Natural killer cell treated with Interleukin-12 subunit alpha and Interleukin-12 subunit beta and Interleukin-15 and Interleukin-18, amount 100 ng/mL, for 72 hours (primary cell): ENCODE measurements at places on chromosomes 11 and 22.

GRCh38 chr11:44883277-44883676 is 67.4 kb downstream of the TP53I11 start:
- DNase-seq = no peak

DNA sequence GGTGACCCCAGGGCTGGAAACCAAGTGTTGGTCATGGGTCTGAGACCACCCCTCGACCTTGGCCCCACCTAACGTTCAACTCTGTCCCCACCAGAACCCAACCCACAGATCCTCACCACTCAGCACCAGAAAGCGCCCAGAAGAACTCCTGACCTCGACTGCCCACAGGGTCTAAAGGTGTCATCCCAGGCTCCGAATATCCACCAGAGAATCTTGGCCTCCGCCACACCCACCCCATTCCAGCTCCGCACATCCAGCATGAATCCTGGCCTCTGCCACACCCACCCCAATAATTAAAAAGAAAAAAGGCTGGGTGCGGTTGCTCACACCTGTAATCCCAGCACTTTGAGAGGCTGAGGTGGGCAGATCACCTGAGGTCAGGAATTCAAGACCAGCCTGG is 1.3 kb downstream of the CERK start:
- peak; percentile 49 for DNase-seq

DNA sequence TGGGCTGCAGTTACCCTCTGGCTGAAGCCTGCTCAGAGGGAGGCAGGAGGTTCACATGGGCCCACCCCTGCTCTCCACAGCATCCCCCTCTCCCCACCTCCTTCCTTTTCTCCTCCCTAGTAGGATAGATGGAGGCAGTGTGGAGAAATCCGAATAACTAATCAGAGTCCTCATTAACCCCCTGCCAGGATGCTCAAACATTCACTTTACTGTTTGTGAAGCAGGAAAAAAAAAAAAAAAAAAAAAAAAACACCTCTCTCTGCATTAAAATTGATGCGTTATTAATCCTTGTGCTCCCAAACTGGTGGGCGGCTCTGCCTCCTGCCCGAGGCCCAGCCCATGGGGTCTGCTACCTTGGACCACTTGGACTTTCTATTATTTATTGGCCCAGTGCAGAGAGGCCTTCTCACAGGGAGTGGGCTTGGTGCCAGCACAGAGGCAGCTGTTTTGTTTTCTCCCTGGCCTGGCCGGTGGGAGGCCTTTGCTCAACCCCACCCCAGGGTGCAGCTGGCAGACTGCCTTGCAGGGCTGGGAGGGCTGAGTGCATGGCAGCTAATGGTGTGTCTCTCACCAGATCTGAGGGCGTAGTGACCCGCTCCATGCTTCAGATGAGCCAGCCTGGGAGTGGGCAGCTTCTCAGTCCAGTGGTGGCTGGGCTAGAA is 150.7 kb downstream of the PKNOX2 start:
- peak; percentile 45 for DNase-seq

DNA sequence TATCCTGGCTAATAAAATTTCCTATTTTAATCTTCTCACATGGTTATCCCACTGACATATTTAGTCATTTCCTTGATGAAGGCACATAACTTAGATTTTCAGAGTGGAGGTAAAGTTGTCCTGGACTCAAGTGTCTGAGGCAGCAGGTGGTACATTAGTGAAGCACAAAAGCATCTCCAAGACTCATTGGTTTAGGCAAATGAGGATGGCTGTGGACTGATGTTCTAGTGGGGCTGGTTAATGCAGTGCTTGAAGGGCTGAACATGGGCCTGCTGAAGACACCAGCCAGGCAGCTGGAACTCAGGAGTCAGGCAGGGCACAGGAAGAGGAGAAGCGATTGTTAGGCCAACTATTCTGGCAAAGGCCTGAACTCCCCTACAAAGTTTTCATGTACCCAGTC is 76.3 kb upstream of the SESN3 start:
- DNase-seq = no peak

DNA sequence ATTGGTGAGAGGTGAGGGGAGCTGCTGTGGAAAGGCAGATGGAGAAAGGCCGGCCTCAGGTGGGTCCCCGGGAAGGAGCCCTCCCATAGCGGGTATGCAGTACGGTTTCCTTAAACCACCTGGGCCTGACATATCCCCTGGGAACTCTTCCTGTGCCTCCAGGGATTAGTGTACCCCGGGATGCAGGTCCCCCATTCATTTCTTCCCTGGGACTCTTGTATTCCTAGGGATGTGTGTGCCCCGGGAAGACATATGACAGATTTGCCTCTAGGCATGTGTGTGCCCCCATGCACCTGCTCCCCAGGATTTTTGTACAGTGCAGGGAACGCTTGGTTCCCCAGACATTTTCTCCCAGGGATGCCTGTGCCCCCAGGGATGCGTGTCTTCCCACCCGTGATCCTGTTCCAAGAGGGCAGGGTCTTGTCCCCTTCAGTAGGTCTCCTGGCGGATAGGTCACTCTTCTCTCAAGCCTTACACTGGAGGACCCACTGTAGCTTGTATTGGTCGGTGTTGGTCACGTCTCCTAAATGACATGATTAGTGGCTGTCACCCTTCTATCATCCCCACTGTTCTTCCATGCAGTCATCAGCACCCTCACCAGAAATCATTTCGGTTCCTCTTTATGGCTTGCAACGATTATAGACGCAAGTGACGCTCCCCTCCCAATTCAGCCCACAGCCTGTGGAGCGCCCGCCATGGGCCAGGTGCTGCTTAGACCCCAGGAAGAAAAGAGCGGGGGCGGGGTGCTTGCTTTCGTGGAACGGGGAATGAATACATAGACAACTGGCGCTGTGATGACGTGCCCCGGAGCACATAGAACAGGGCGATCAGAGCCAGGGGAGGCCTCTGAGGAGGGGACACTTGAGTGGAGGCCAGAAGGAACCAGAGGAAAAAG is 1.3 kb downstream of the PARVB start:
- no peak for DNase-seq

- no peak for DNase-seq
Observed at GRCh38 chr11:83502041-83502440, 215.9 kb upstream of the CCDC90B start.

DNA sequence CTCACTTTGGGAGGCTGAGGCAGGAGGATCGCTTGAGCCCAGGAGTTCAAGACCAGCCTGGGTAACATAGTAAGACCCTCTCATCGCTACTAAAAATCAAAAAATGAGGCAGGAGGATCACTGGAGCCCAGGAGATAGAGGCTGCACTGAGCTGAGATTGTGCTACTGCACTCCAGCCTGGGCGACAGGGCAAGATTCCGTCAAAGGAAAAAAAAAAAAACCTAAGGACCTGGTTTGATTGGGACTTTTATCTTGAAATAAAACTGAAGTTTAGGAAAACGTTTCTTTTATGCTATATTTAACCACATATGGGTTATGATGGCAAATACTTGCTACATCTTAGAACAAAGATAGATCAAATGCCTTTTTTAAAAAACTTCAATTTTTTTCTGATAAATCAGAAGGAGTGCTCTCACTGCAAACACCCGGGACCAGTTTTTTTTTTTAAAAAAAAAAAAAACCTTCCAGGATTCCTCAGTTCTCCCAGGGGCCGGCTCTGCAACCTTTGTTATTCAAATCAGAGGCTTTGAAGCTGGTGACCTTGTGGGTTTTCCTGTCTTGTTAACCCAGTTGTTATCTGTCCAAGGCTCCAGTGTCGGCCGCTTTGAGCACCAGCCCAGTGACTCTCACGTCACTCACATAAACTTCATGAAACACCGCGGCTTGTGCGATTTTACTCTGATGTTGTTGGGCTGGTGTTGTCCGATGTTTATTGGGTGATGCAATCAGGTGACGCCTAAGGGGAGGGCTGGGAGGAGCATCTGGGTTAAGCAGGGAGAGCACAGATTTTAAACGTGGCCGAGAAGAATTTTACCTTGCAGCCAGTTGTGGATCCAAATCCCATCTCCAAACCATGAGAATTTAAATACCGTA is 24.7 kb upstream of the SLC22A12 start:
- DNase-seq = no peak

GRCh38 chr22:32325416-32325801 is 32.3 kb upstream of the RFPL3 start:
- no peak for DNase-seq

DNA sequence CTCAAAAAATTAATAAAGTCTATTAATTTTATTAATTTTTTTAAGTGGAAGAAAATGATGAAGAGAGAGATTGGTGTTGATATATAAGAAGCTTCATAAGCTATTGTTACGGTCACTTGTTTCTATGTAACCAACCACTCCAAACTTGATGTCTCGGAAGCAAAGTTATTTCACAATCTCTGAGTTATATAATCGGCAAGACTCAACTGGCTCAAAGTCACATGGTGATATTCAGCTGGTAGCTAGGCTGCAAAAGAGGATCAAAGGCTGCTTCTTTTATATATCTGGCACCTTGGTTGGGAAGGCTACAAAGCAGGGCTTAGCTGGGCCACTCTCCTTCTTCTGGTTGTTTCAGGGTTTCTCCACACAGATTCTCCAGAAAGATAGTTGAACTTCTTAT is 245.1 kb upstream of the ARHGAP42 start:
- DNase-seq = no peak

DNA sequence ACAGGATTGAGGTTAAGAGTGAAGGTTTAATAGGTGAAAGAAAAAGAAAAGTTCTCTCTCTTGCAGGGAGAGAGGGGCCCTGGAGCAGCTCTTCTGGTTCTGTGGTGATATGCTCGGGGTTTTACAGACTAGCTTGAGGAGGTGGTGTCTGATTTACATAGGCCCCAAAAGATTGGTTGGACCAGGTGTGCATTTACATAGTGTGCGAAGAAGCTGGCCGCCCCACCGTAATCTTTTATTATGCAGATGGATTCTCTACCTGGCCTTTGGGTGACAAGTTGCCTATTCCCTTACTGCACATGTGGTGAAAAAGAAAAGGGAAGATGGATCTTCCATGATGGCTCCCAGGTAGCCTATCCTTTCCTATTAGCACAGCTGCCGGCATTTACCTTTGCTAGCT is 219.9 kb upstream of the GRIA4 start:
- no peak for DNase-seq

- no peak for DNase-seq
Observed at GRCh38 chr22:20606784-20607128, 99.3 kb downstream of the MED15 start.

GRCh38 chr22:30275625-30276024 is 9.0 kb upstream of the OSM start:
- no peak for DNase-seq

- DNase-seq = no peak
Observed at GRCh38 chr22:44691796-44692661, 10.0 kb upstream of the PRR5 start.

DNA sequence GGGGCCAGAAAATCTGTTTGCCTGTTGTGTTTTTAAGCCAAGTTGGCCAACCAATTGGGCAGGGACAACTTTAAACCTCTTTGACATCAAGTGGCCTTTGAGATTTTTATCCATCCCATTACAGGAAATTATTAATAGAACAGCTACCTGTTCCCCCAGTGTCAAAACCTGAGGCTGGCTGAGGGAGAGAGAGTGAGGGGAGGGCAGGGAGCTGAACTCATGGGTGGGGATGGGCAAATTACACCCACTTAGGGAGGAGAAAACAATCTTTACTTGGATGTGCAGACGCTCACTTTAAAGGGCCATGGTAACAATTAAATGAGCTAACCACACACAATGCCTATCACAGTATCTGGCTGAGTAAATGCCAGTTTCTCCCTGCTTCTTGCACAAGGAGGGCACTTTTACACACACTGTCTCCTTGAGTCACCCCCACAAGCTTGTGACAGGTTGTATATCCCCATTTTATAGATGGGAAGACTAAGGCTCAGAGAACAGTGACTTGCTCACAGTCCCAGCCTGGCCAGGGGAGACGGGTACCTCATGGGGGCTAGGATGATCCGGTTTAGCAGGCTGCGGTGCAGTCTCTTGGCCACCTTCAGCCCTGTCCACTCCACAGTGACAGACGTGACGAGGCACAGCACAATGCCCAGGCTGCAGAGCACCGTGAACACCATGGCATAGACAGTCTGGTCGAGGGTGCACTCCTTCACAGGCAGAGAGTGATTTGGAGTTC is 17.8 kb upstream of the KCNJ11 start:
- DNase-seq = no peak

- DNase-seq = no peak
Observed at GRCh38 chr11:94504689-94505293, 7.5 kb upstream of the C11orf97 start.

DNA sequence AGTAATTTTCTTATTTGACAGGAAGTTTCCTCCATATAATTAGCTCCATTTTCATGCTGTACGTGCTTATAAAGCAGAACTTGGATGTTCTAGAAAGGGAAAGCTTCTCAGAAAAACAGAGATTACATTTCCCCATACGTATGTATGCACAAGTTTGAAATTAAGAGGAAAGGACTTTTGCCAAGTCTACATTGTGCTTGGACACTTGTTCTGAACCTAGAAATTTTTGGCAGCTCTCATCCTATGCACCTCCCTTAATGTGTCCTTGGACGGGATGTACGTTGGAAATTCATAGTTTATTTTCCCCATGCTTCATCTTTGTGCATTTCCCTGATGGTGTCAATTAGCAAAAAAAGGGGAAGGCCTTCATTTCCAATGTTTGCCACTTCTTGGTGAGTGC is 322.7 kb downstream of the BLID start:
- no peak for DNase-seq

- no peak for DNase-seq
Observed at GRCh38 chr11:17469998-17470397, 6.6 kb downstream of the ABCC8 start.

GRCh38 chr11:76612226-76612625 is 58.3 kb downstream of the LRRC32 start:
- no peak for DNase-seq

DNA sequence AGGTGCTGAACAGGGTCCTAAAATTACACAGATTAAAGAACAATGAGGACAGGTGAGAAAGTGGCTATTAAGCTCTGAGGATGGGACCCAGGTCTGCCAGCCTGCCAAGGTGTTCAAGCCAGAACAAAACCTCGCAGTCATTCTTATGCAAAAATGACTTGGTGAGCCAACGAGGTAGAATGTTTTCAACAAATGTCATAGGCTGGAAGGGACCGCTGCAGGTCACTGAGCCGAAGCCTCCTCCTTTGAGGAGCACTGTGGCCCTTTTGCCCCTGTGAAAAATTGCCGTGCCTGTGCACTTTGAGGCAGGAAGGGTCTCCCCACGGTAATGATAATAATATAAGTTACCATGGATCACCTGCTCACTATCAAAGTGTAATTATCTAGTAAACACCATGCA is 216.2 kb downstream of the DSCAML1 start:
- DNase-seq = no peak

GRCh38 chr11:48019595-48019994 is 39.2 kb downstream of the PTPRJ start:
- no peak for DNase-seq
